ENCODE measurements at places on chromosomes 2 and 18.
A peak's percentile ranks its signal among the peaks of the same experiment; 100 is the strongest.

GRCh38 chr2:66080127-66080526 is 354.8 kb upstream of the MEIS1 start:
- DNase-seq, result no peak

GRCh38 chr2:40507432-40507831 is 55.5 kb upstream of the SLC8A1 start:
- DNase-seq, result no peak

GRCh38 chr18:8081267-8081666 is 514.2 kb downstream of the PTPRM start:
- no peak for DNase-seq

DNA sequence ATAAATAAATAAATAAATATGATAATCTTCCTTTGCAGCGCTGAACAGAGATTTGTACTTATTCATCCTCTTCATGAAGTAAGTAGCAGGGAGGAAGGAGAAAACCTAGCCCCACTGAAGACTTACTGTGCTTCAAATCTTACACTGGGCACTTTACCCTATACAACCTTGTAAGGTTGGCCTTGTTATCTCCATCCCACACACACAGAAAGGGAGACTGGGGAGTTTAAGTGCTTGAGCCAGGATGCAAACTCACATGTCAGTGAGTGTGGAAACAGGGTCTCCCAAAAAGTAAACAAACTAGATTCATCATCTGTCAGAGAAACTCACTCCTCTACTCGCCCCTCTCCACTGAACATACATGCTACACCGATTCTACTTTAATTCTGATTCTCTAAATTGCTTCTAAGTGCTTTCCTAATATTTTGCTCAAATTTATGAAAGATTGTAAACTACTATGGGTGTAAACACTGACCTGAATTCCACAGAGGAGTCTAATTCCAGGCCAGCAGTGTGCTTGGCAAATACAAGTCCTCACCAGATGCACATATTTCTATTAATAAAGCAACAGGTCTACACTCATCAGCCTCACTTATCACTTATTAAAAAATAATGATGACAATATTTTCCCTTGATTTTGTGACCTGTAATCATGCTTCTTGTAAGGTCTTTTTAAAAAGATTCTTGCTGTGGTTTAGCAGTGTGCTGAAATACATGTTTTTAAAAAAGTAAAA is 155.5 kb downstream of the TCF4 start:
- DNase-seq, result no peak

- DNase-seq, result no peak
Measured at GRCh38 chr2:46510598-46511177, 31.3 kb downstream of the TMEM247 start.

- DNase-seq, result no peak
Measured at GRCh38 chr18:7329016-7329415, 98.1 kb downstream of the LRRC30 start.

DNA sequence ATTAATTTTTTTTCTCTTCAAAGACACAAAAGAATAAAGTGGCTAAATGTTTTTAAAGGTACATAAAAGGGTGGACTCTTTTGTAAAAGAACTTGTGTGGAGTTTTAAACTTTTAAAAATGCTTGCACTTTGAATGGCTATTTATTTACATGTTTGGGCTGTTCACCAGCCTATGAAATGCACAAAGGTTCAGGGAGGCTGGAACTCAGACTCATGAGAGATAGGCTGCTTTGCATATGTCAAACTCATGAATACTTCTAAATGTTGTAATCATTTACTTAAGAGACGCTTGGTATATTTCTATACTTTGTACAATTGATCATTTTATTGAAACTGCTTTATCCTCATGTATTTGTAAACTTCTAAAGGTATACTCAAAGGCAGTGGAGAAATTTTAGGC is 79.9 kb downstream of the ZEB2 start:
- DNase-seq, result no peak

GRCh38 chr2:216283038-216283900 is 89.0 kb downstream of the MARCHF4 start:
- DNase-seq, result no peak

DNA sequence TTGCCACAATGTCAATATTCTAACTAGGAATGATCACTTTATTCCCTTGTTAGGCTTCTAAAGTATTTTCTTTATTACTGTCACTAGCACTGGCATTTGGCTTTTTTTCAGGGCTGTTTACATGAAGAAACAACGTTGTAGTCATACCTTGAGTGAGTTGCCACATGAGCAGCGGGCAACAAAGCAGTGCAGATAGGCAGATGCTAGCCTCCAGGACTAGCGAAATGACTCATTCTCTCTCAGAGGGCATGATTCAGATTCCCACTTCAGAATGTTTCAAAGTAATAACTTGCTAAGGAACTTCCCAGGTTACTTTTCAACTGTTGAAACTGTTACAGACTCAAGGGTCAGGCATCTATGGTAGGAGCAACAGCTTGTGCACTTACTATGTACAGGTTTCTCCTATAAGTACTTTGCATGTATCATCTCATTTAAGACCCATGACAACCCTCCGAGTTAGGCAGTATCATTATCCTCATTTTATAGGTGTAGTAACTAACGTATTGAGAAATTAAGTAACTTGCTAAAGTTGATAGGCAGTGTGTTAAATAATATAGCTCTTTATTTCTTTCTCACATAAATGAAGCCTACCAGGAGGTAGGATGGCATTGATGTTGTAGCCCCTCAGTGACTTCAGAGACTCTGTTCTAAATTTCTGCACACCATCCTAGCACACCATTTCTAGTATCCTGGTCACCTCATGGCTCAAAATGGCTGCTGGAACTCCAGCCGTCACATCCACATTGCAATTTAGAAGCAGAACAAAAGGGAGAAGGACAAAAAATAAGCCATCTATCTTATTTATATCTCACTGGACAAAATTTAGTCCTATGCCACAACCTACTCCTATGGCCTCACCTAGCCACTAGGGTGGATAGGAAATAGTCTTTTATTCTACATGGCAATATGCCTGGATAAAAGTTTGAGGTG is 83.3 kb downstream of the ICOS start:
- DNase-seq, result no peak

GRCh38 chr2:226155093-226155875 is 644.3 kb downstream of the IRS1 start:
- no peak for DNase-seq

- DNase-seq, result no peak
Measured at GRCh38 chr2:109419960-109420370, 193.8 kb downstream of the SEPTIN10 start.

DNA sequence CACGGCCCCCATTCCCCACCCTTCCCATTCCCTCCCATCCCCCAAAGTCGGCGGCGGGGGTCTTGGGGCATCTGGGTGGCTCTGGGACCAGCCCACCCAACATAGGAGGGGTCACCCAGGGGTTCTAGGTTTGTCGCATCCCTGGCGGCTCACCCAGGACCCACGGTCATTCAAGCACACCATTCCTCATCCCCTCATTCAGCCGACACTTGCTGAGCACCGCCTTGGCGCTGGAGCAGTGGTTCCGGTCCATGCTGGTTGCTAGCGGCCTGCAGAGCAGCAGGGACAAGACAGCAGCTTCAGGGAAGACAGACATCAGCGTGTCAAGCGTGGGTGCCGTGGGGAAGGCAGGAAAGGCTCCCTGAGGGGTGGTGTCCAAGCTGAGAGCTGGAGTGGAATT is 50.5 kb upstream of the OTOS start:
- peak; percentile 9 for DNase-seq

- DNase-seq, result no peak
Measured at GRCh38 chr18:33459612-33460011, 19.1 kb upstream of the CCDC178 start.

DNA sequence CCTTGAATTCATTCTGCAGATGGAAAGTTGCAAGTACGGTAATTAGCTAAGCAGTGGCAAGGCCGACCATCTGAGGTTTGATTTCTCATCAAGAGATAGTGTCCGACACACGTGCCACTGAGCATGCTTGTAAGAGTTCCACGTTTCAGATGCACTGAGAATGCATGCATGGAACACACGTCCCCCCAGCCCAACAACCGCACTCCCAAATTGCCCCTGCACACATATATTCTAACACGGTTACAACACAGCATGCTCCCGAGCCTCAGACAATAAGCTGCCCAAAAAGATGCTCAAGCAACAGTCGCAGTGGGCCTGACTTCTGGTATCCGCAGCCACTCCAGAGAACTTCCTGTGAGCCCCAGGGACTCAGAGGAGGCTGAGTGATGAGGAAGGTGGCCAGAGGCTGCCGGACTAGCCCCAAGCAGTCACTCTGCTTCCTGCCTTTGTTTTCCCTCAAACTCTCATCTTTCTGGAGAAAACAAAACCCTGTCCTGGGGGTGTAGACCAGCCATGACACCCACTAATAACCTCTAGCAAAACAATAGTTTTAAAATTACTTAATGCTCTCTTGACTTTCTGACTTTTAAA is 204.0 kb downstream of the TGIF1 start:
- no peak for DNase-seq

GRCh38 chr2:81283081-81283480 is 978.5 kb upstream of the LRRTM1 start:
- no peak for DNase-seq

DNA sequence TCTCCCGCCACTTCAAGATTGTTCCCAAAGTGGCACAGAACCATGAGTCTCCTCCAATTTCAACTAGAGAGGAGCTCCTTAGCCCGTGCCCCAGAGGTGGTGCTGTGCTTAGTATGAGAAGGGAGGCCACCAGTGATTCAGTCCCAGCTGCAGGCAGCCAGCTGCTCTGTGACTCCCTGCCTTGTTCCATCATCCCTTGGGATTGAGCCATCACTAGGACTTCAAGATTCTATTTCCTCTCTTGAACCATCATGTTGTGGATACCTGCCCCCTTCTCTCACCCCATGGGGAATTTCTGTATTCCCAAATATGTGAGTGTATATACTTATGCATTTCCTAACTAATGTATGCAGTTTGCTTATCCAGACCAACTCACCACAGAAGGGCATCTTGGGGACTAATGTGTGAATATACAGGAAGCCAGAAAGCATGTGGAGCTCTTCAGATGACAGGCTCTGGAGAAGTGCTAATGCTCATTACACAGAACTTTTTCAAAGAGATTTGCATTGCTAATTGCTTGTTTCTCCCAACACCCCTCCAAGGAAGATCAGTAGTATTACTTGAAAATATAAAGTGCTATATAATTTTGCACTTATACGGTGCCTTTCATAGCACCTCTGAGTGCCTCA is 111.0 kb upstream of the MAP3K20 start:
- DNase-seq, result no peak

DNA sequence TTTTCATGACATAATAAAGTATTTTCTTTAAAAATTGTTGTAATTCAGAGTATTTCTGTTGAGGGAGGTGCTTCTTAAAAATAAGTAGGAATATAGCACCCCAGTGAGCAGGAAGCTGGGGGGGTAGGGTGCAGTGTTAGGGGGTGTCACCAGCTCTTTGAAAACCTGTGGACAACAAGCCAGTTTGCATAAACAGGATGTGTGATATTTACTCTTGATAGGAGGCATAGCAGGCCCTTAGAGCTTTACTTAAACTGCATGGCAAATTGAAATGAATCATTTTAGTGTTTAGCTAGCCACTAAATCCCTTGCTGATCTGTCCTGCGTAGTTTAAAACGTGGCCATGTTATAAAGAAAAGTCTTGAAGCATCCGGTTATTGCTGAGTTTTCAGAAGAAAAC is 8.4 kb downstream of the TGIF1 start:
- DNase-seq, result no peak

DNA sequence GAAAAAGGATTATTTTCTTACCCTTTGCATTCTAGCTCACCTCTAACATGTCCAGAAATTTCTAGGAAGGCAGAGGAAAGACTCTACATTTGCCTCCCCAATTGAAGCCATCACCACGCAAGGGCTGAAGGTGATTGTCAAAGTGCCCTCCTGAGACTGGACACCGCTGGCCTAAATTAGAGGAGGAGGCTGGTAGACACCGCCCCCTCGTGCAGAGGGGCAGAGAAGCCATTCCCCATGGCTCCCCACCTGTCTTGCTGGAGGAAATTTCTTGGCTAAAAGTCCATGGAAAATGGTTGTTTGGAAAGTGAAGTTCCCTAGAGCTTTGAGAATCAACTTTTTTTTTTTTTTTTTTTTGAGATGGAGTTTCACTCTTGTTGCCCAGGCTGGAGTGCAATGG is 31.3 kb upstream of the CREB1 start:
- DNase-seq, result no peak

DNA sequence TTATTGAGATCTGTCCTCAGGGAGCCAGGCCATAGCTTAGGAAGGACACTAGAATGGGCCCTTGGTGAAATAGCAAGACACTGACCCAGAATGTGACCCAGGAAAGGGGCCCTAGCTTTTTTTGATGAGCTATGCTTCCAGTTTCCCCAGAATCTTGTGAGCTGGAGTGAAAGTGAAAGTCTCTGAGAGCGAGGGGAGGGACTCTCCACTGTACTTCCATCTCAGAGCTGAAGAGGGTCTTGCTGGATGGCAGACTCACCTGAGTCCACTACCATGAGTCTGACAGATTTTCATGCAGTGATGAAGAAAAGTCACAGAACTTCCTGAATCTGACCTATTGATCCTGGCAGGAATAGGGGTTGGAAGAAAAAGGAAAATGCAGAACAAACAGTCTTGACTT is 3.1 kb downstream of the ARHGAP25 start:
- DNase-seq, result no peak

DNA sequence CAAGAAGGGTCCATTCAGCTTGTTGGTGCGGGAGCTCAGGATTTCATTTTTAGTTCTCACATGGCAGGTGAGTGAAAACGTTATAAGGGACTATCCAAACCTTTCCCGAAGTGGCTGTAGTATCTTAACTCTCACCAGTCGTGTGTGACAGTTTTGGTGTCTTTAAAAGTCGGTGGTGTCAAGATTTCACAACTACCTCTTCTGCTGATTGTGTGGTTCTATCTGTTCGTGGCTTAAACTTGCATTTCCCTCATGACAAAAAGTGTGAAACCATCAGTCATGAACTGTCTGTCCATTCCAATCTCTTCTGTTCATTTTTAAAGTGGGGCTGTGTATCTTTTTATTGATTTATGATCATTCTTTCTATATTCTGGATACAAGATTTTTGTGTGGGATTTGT is 3.8 kb upstream of the AQP12B start:
- DNase-seq, result no peak

DNA sequence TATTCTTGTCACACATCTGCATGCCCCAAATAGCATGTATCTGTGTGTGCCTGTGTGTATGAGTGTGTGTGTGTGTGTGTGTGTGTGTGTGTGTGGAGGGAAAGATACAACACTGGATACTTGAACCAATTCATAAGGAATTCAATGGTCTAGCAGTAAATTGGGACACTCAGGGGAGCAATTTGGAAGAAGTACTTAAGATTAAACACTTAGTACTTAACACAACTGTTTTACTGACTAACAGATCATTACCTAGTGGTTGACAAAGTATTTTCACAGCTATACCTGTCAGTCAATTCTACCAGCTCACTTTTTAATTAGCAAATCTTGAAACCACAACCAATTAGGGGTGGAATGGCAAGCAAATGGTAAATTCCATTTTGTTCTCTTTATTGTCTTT is 1024.1 kb downstream of the TMEM182 start:
- no peak for DNase-seq

- no peak for DNase-seq
Measured at GRCh38 chr18:44719519-44720060, 38.9 kb downstream of the SETBP1 start.

GRCh38 chr18:45343365-45343764 is 271.9 kb upstream of the SLC14A2 start:
- no peak for DNase-seq

- DNase-seq, result no peak
Measured at GRCh38 chr2:20976527-20976926, 67.3 kb downstream of the APOB start.

GRCh38 chr2:30764021-30764800 is 43.0 kb downstream of the CAPN13 start:
- no peak for DNase-seq

Measured in head of caudate nucleus (tissue), 42 donors.